ENCODE measurements at places on chromosomes 16 and 17.

DNA sequence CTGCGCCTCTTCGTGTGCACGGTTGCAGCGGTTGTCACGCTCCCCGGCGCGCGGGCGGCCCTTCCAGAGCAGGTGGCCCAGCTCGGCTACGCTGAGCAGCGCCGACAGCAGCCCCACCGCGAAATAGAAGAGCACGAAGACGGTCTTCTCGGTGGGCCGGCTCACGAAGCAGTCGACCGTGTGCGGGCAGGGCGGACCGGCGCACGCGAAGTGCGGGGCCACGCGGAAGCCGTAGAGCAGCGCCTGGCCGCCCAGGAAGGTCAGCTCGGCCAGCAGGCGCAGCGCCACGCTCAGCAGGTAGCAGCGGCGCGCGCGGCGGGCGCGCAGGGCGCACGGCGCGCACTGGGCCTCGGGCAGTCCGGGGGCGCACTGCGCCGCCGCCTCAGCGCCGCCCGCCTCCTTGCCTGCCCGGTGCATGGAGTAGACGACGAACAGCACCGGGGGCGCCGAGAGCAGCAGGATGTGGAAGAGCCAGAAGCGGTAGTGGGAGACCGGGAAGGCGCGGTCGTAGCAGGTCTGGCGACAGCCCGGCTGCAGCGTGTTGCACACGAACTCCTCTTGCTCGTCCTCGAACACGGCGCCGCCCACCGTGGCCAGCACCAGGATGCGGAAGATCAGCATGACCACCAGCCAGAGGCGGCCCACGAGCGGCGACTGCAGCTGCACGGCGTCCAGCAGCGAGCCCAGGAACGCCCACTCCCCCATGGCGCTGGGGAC is 1.3 kb downstream of the GJD3 start:
- DNase-seq: no peak
- H3K36me3 ChIP-seq: no peaks in the 10 kb centered on the region

GRCh38 chr17:52696362-52696761 is 537.8 kb upstream of the CA10 start:
- H3K4me3 ChIP-seq: no peak overlapping the region
- H3K4me1 ChIP-seq: no peaks in the 10 kb centered on the region

- peak within 1 kb of the TSS; percentile 84 for H3K27ac ChIP-seq
- H3K4me1 ChIP-seq: peaks cover 38% of the 10 kb centered on the region
- H3K27me3 ChIP-seq: no peaks in the 10 kb centered on the region
- H3K4me3 ChIP-seq: peak within 1 kb of the TSS; percentile 85
Measured at GRCh38 chr17:45060797-45061605, at the start of gene NMT1. Gene NMT1 (plus strand): TSS chr17:45061317. CDS start chr17:45061330, 13 bp downstream.

- H3K4me3 ChIP-seq: no peak overlapping the region
- H3K27ac ChIP-seq: peak overlapping the region; percentile 86
- no peaks in the 10 kb centered on the region for H3K27me3 ChIP-seq
- peaks cover 51% of the 10 kb centered on the region for H3K4me1 ChIP-seq
- H3K36me3 ChIP-seq: peaks cover 63% of the 10 kb centered on the region
- DNase-seq: no peak
Measured at GRCh38 chr17:49717371-49717861, 9.7 kb upstream of the SLC35B1 start.

GRCh38 chr17:61204456-61204855 is 195.2 kb upstream of the TBX2 start:
- H3K36me3 ChIP-seq: no peaks in the 10 kb centered on the region
- DNase-seq: no peak
- no peaks in the 10 kb centered on the region for H3K4me1 ChIP-seq
- H3K27ac ChIP-seq: no peak overlapping the region
- no peaks in the 10 kb centered on the region for H3K27me3 ChIP-seq

- H3K36me3 ChIP-seq: no peaks in the 10 kb centered on the region
- H3K4me3 ChIP-seq: no peak overlapping the region
- no peak for DNase-seq
- H3K27ac ChIP-seq: no peak overlapping the region
- H3K4me1 ChIP-seq: peaks cover 65% of the 10 kb centered on the region
- no peaks in the 10 kb centered on the region for H3K27me3 ChIP-seq
Measured at GRCh38 chr17:65022751-65023700, 33.5 kb downstream of the GNA13 start.

GRCh38 chr16:77043076-77043475 is 147.9 kb upstream of the MON1B start:
- no peaks in the 10 kb centered on the region for H3K4me1 ChIP-seq
- no peak overlapping the region for H3K27ac ChIP-seq
- H3K27me3 ChIP-seq: no peaks in the 10 kb centered on the region
- H3K4me3 ChIP-seq: no peak overlapping the region

DNA sequence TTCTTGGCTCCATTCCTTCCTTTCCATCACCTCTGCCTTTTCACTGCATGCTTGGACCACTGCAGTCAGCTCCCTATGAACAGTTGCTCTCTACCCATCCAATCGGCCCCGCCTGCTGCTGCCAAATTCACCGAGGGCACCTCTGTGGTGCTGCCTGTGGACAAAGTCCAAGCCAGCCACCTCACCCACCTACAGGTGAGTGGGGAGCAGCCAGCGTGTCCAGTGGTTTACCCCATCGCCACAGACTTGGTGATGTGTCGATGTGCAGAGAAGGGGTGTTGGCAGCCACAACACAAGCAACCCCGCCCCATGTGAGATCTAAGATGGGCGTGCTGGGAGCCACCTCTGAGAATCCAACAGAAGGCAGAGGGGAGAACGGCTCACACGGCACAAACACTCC is 43.7 kb upstream of the STH start:
- H3K27ac ChIP-seq: no peak overlapping the region
- no peaks in the 10 kb centered on the region for H3K36me3 ChIP-seq
- no peak for DNase-seq
- H3K4me3 ChIP-seq: no peak overlapping the region
- no peaks in the 10 kb centered on the region for H3K27me3 ChIP-seq

DNA sequence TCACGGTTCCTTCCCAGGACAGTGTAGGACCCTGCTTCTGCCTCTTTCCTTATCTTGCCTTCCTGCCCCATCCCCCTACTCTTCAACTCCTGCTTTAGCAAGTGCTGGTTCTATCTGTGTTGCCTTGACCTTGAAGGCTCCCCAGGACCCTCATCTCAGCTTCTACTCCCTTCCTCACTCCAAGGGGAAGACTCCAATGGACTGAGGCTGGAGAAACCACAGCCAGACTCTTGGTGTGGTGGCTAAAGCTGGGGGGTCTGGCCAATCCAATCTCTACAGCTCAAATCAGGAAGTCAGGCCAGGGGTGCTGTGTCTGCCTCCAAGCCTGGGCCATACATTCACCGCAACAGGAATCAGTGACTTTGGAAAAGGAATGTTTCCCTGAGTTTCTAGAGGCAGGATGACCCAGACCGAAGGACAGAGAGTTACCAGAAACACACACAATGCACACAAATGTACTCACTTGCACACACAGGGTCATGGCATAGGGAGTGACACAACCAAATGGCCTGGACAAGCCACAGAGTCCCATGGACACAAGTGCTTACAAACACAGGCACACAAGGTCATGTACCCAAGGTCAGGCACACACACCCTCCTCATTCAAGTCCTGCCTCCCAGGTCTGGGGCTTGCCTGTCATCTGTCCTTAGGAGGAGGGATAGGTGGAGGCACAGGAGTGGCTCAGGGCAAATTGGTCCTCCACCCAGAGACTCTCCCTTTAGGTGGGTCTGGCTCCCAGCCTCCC is 1.7 kb upstream of the HSD11B2 start:
- H3K27ac ChIP-seq: no peak overlapping the region
- no peak for DNase-seq
- H3K27me3 ChIP-seq: peaks cover 9% of the 10 kb centered on the region
- no peak overlapping the region for H3K4me3 ChIP-seq
- H3K36me3 ChIP-seq: no peaks in the 10 kb centered on the region

DNA sequence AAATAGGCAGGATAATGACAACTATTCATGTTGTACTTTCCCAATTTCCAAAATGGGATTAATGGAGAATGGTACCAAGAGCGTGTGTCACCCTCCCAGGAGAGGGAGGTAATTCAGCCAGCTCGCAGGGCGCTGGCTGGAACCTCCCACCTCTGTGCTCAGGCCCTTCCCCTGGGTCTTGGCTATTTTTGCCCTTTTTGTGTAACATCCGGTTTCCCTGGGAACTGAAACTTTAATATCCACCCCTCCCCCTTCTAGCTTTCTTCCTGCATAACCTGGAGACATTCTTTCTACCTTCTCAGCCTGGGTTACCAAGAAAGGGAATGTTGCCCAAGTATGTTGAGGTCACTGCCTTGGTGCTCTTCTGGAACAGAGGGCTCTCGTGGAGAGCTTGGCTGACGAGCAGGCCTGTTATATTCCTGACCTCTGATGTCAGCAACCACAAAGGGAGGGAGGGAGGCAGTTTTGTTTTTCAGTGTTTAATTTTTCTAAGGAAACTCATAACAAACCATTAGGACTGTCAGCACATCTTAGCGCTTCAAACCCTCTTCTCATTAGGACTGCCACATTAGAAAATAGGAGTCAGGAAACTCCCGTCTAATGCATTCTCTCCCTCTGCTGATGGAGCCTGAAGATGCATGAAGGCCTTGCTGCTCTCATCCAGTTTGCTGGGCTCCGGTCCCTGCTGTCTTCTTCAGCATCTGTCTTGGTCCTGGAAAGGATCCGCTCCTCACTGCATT is 25.6 kb downstream of the ITGB3 start:
- no peaks in the 10 kb centered on the region for H3K36me3 ChIP-seq
- no peak overlapping the region for H3K4me3 ChIP-seq
- H3K27ac ChIP-seq: no peak overlapping the region
- H3K27me3 ChIP-seq: no peaks in the 10 kb centered on the region
- DNase-seq: no peak

DNA sequence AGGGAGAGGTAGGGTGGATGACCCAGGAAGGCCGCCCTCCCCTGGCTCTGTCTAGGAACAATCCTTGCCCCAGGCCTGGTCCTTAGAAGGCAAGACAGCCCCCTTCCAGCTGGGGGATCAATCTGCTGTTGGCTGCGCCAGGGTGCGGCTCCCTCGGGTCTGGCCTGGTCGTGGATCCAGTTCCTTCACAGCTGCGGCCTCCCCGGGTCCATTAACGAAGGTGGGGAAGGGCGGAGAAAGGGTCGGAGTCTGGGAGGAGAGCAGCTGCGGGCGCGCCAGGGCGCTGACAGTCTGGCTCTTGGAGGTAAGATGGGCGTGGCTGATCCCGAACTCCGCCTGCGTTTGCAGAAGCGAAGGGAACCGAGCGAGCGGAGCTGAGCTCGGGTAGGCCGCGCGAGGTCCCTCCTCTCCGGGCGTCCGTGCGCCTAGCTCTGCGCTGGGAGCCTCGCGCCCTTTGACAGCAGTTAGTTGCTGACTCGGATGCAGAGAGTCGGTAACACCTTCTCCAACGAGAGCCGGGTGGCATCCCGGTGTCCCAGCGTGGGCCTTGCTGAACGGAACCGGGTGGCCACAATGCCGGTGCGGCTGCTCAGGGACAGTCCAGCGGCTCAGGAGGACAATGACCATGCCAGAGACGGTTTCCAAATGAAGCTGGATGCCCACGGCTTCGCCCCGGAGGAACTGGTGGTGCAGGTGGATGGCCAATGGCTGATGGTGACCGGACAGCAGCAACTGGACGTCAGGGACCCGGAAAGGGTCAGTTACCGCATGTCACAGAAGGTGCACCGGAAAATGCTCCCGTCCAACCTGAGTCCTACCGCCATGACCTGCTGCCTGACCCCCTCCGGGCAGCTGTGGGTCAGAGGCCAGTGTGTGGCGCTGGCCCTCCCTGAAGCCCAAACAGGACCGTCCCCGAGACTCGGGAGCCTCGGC is at the start of gene HSPB9:
Gene HSPB9 (plus strand): TSS at position 434 of the 933 bp plus-strand sequence. CDS start 47 bp downstream, at position 481.
- no peaks in the 10 kb centered on the region for H3K27me3 ChIP-seq
- peaks cover 14% of the 10 kb centered on the region for H3K4me1 ChIP-seq
- DNase-seq: no peak
- H3K36me3 ChIP-seq: peaks cover 11% of the 10 kb centered on the region

DNA sequence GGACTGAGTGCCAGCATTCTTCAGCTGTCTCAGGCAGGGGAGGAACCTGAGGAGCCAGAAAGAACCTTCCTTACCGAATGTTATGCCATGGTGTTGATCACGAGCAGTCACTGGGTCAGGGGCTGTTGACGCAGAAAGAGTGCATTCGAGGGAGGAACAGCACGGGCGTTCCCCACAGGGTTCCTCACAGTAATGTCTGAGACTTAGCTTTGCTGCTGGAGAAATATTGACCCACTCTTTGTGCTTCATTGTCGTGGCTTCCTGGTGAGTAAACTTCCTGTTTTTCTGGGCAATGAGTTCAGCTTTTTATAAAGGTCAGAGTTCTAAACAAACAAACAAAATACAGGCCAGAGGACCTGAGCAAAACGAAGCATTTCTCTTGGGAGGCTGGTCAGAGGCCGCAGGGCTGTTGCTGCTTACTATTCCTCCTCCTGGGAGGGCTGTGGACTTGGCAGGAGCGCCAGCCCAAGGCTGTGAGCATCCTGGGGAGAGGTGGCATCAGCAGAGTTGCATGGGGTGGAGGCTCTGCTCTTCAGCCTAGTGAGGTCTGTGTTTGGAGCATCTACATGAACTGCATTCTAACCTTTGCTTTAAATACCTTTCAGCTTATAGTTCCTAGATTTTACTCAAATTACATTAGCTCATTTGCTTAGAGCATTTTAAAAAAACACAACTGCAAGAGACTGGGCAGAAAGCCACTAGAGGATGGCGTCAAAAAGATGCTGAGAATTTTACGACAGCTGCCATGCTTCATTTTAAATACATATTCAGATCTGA is 143.1 kb upstream of the CACNG5 start:
- no peak overlapping the region for H3K27ac ChIP-seq
- no peaks in the 10 kb centered on the region for H3K27me3 ChIP-seq
- peak; percentile 33 for DNase-seq
- H3K36me3 ChIP-seq: peaks cover 57% of the 10 kb centered on the region

DNA sequence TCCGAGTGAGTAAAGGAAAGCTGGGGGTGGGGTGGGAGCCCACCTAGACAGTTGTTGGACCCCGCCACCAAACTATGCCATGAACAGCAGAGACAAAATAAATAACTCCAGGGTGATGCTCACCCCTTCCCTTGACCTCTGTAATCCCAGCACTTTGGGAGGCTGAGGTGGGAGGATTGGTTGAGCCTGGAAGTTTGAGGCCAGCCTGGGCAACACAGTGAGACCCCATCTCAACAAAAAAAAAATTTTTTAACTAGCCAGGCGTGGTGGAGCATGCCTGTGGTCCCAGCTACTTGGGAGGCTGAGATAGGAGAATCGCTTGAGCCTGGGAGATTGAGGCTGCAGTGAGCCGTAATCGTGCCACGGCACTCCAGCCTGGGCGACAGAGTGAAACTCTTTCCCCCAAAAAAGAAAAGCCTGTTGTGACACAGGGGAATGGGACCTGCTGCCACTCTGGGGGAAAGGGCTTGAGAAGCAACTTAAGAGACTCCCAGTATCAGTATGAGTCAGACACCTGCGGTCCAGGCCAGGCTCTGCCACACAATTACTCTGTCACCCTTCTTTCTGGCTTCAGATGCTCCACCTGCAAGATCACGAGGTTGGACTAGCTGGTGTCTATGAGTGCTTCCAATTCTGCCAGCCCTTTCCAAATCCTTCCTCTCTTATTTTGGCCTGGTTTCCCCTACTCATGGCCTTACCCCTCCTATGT is 5.0 kb downstream of the SGCA start:
- H3K36me3 ChIP-seq: no peaks in the 10 kb centered on the region
- H3K27me3 ChIP-seq: no peaks in the 10 kb centered on the region
- H3K4me1 ChIP-seq: peaks cover 15% of the 10 kb centered on the region
- no peak overlapping the region for H3K4me3 ChIP-seq

Data from CD8-positive, alpha-beta memory T cell (primary cell).